Amygdala (tissue), 56 donors: ENCODE measurements at places on chromosomes 4 and X.
A peak's percentile ranks its signal among the peaks of the same experiment; 100 is the strongest.

- no peak for DNase-seq
Measured at GRCh38 chr4:133668061-133668851, 519.2 kb downstream of the PCDH10 start.

- DNase-seq: no peak
Measured at GRCh38 chr4:8315435-8316250, 46.1 kb downstream of the HTRA3 start.

DNA sequence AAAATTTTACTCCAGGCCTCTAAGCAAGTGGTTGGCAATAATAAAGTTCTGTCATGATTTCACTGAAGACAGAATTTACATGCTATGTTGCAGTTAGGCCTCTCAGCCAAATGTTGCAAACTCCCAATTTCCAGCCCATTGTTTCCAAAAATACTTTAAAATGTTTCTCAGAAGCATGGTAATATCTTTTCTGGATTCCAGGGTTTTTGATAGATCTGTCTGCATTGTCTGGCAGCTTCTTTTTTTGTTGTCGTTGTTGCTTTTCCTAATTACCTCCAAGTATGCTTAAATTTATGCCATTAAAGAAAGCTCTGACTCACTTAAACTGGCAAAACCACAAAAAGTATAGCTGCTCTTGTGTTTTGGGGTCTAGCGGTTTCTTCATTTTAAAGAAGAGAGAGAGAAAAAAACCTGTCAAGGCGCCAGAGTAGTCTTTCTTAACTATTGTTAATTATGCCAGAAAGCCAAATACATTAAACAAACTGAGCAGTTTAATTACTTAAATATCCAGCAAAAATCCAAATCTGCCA lies 97.0 kb downstream of the AGTR2 start:
- no peak for DNase-seq

DNA sequence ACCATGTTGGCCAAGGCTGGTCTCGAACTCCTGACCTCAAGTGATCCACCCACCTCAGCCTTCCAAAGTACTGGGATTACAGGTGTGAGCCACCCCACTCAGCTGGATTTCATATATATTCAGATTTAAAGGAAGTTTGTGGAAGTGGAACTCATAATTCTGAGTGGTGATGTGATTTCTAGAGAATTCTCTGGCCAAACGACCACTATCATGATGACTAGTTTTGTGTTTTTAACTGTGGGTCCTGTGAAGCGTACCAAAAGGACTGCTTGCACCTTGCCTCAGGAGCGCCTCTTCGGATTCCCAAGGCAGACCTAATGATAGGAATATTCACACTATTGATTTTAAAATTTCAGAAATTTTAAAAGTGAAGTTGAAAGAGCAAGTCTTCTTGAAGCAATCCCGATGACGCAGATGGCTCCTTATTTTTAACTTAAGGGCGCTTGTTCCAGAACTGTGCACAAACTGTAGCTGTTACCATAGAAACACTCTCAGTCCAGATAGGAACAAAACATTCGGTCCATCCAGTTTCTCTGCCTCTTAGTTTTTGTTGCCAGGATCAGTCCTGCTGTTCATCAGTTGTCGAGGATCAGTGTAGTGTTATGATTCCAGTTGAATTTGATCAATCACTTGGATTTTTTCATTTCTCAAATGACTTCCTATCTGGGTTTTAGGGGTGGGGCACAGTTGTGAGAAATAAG lies 51.7 kb upstream of the CLCN4 start:
- DNase-seq: no peak

GRCh38 chr4:188867796-188868195 lies 728.6 kb downstream of the TRIML1 start:
- DNase-seq: no peak

GRCh38 chrX:153450949-153451277 lies 5.1 kb upstream of the TREX2 start:
- no peak for DNase-seq

GRCh38 chrX:75547783-75548182 lies 24.9 kb upstream of the ZDHHC15 start:
- no peak for DNase-seq

DNA sequence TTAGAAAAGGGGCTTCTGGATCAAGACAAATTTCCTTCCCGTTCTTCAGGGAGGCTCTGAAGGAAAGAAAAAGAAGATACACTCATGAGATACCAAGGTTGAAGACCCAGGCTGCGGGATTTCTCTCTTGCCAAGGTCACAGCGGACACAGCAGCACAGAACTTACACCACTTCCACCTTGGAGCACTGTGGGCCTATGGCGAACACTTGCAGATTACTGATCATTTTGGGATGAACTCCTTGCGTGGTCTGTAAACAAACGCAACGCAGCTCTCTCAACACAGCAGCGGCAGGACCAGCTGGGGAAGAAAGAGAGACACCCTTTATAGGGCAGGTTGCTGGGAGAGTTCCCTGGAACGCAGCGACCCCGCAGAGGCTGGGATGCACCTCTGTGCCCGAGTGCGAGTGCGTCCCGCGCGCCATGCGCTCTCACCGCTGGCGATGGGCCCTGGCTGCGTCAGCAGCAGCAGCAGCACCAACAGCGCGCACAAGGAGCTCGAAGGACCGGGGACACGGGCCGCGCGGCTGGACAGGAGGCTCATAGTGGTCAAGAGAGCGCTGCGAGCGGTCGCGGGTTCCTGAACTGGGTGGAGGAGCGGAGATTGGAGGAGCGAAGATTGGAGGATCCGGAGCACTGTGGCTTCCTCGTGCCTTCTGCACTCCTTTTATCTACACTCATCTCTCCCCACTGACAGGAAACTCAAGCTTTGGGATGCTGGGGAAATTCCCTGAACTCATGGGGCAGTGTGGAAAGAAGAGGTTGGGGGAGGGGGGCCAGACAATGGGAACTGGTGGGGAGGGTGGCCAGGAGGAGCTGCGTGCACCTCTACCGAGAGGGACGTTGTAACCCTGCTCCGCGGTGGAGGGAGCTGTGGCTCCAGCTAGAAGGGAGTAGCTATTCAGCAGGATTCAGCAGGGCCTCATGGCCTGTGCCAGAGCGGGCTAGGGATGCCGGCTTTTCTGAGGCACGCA lies at the start of gene CXCL5:
TSS of gene CXCL5 (minus strand) at position 638 of the 972 bp plus-strand sequence. CDS start at position 542, 96 bp downstream.
- peak; percentile 1 for DNase-seq
